ENCODE measurements at places on chromosomes 2 and 18.
A peak's percentile ranks its signal among the peaks of the same experiment; 100 is the strongest.

DNA sequence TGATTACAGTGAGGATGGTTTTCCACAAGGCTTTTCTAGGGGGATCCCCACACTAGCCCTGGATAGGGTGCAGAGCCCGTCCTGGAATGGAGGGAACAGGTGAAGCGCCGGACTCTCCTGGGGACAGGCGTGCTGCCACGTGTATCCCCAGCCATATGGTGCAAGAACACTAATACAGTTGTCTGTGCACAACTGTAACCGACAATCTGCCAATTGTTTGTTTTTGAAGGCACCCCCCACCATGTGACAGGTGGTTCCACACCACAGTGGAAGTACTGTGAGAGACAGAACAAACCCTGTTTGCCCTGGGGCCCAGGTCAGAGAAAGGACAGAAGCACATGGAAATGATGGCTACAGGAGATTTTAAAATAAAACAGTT, 52.9 kb downstream of the MYCN start:
- DNase-seq = no peak

- no peak for DNase-seq
Measured at GRCh38 chr2:214378455-214379103, 32.3 kb upstream of the VWC2L start.

- DNase-seq = no peak
Measured at GRCh38 chr18:2448565-2449151, 122.6 kb downstream of the METTL4 start.

DNA sequence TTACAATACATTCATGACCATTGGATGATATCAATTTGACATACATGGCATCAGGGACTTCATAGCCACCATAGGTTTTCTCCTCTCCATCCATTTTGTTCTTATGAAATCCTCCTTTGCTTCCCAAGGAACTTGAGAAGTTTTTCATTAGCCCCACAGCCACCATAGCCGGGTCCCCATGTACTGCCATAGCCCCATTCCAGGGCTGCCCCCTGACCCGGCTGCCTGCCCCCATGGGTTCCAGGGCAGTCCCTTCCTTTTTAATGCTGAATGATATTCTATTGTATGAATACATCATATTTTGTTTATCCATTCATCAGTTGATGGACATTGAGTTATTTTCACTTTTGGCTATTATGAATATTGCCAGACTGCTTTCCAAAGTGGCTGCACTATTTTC, 20.4 kb downstream of the ATP6V1B1 start:
- DNase-seq = no peak

GRCh38 chr18:808086-808485, 4.0 kb downstream of the YES1 start:
- DNase-seq = no peak

DNA sequence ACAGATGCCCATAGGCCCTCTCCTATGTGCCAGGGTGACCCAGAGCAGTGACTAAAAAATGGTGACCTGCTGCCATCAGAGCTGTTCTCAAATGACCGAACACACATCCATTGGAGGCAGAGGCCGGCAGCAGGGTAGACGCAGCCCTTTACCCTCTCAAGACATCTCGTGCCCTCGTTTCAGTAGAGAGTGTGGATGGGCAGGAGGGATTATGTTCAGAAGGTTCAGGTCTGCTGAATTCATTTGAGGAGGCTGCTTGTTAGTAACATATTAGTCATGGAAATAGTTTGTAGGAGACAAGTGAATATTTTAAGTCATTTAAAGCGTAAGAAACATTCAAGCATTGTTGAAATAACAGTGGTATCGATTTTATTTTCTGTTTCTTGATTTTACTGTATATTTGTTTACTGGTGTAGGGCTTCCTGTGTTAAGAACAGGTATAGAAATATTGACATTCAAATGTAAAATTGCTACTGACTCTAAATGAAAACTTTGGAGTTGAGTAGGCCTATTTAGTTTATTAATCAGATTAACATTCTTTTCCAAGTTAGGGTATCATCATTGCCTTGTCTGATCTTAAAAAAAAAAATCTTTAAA, 82.6 kb downstream of the ZNF532 start:
- DNase-seq = no peak

- DNase-seq = no peak
Measured at GRCh38 chr18:58148954-58149471, 105.0 kb downstream of the NEDD4L start.

DNA sequence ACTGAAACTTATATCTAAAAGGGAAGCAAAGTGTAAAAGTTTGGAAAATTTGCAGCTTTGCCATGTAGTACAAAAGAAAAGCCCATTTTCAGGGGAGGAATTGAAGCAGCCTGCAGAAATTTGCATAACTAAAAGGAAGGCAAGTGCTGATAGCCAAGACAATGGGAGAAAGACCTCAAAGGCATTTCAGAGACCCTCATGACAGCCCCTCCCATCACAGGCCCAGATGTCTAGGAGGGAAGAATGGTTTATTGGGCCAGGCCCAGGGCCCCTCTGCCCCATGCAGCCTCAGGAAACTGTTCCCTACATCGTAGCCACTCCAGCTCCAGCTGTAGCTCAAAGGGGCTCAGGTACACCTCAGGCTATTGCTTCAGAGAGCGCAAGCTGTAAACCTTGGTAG, 14.4 kb upstream of the WDR75 start:
- DNase-seq = no peak

GRCh38 chr2:240232961-240233884, 92.8 kb upstream of the OTOS start:
- peak; percentile 38 for DNase-seq

DNA sequence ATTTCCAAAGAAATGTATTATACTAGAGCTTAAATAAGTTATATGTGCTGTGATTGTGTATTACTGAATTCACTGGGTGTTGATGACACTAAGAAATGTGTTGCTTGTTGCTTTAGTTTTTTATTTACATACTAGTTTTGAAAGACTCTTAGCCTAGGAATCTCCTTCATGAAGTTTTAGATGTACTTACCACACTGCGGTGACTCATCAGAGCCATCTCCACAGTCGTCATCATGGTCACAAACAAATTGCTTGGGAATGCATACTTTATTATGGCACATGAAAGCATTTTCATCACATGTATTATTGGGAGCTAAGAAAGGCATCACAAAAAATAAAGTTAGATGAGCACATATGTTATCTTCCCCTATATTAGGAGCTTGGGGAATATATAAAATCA, 1624.2 kb downstream of the LRP1B start:
- no peak for DNase-seq

- DNase-seq = no peak
Measured at GRCh38 chr2:154433010-154433409, 265.5 kb upstream of the KCNJ3 start.

DNA sequence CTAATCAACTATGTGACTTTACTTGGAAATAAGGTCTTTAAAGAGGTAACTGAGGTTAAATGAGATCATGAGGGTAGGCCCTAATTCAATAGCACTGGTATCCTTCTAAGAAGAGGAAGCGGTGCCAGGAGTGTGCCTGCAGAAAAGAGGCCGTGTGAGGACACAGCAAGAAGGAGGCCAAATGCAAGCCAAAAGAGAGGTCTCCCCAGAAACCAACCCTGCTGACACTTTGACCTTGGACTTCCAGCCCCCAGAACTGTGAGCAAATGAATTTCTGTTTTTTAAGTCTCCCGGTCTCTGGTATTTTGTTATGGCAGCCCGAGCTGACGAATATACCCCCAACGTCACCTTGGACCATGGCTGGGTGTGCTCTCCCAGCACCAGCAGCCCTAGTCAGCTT, 257.5 kb upstream of the NCKAP5 start:
- DNase-seq = no peak
